ENCODE measurements at places on chromosomes 1 and 21.
A peak's percentile ranks its signal among the peaks of the same experiment; 100 is the strongest.

GRCh38 chr1:178407655-178408054 lies 89.1 kb downstream of the CLEC20A start:
- no peak for DNase-seq

DNA sequence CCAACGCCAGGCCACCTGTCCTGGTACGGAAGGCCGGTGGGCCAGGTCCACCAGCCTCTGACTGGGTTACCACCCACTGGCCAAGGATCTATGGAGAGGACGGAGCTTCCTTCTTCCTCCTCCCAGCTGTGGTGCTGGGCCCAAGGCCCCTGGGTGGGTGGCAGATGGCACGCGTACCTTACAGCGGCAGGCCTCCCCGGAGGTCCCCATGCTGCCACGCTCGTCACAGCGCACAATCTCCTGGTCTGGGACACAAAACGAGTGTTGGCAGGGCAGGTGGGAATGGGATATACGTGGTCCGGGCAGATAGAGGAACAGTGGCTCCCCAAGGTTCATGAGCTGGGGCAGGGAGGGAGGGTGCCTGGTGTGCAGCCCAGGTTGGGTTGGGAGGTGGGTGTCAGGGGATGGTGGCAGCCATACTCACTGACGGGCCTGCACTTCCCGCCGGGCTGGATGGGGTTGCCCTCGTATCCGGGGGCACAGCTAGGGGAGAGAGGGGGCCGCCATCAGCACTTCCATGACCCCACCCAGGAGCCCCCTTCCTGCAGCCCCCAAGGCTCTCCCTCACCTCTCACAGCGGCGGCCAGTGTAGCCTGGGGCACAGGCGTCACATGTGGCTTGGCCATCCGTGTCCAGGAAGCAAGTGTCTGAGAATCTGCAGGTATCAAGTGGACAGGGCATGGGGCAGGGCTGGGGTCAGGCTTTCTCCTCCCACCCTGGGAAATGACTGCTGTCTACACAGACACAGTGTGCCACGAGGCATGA lies 58.9 kb downstream of the HSPG2 start:
- no peak for DNase-seq

GRCh38 chr21:15243406-15243805 lies 178.6 kb upstream of the NRIP1 start:
- no peak for DNase-seq

- no peak for DNase-seq
Measured at GRCh38 chr1:232317350-232317749, 312.6 kb downstream of the SIPA1L2 start.

DNA sequence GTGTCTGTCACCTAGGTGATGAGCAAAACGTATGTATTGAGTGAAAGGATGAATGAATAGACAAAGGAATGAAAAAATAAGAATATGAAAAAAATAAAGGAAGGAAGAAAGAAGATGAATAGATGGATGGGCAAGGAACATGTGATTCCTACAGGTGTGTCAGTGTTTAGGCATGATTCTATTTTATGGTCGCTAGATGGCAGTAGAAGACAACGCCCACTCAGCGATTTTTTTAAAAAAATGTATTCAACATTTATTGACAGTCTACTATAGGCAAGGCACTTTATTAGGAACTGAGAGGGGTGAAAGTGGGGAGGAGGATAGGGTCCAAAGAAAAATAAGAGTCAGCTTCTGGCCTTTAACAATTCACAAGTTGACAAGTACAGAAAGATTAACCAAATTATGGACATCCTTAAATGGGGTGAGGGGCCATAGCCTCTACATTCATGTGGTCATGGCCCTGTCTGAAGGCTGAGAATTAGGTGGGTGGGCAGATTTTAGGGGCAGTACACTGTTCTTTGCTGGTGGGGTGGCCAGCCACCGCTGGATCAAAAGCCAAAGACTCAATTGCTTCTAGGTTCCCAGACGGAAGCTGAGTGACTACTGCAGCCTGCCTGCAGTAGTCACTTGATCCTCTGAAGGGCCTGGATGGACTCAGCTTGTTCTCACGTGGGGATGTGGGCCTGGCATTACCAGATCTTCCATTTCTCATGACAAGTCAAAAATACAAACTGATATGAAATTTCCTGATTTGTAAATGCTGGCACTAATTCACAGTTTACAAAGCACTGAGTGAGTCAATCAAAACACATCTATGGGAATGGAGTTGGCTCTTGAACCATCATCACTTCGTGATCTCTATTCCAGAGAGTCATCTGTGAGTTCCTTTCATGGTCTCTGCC lies 83.9 kb downstream of the FASLG start:
- no peak for DNase-seq

DNA sequence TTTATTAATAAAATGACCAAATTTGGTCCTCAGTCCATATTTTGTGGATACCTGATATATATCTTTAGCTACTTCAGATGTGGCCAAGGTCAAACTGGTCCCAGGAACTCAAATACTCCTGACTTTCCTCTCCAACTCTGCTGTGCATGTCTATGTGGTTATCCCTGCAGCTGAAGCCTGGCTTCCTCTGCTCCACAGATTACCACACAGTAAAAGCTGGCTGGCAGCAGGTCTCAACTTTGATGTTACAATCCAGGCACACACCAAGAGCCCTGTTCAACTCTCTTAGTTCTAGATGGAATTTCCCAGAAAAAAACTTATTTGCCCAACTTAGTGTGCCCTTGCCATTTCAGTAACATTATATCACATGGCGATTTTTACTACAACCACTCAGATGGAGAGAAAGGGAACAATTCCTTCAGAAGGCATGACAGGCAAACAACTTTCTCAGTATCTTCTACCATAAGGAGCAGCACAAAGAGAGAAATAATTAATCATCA lies 479.5 kb downstream of the PLPP3 start:
- DNase-seq, result no peak

- DNase-seq, result no peak
Measured at GRCh38 chr1:176692988-176693696, 230.2 kb downstream of the PAPPA2 start.

DNA sequence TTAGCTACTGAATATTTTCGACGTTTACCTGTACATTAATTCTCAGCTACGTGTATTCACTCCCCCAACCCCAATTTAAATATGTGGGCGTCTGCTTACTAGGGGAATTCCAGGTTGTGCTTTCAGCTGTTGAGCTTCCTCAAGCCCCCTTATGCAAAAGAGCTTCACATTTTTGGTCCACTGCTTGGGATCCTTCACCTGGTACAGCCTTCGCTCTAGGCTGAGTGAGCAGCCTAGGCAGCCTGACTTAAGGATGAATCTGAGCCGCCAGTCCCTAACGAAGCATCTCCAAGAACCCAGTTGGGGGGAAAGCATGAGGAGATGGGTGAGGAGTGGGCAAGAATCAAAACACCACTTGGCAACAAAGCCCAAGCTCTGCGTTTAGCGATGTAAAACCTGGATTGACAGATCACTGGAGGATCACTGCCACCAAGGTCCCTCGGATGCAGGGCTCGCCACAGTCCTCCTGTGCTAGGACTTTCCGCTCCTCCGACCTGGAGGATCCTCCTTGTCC lies 674 bp downstream of the BCL10 start:
- no peak for DNase-seq

DNA sequence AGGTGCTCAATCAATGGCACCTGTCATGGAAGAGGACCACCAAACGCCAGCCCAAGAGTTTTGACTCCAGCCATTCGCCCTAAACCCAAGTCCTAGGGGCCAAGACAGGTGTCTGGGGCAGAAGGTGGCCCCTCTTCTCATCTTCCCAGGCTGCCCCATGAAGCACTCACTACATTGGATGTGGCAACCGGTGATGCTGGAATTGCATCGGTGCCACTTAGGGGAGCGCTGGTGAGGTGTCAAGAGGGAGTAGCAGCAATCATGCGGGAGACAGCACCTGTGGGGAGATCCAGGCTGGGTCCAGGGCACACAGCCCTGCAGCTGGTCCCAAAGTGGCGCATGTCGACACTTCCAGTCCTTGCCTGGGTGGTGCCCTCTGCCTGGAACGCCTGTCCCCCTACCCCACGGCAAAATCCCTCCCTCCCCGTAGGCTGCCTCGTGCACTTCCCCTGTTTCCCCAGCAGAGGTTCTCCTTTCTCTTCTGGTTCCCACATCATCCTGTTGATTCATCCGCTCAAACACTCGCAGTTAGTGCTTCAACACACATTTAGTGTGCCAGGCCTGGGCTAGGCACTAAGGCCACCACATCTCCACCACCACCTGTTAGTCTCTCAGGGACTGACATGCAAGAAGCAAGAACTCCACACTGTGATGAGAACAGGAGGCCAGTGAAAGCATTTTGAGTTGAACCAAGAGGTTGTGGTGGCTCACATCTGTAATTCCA lies 18.5 kb downstream of the PLA2G2D start:
- DNase-seq, result no peak

GRCh38 chr21:33041981-33042380 lies 16.2 kb downstream of the OLIG2 start:
- DNase-seq, result no peak

DNA sequence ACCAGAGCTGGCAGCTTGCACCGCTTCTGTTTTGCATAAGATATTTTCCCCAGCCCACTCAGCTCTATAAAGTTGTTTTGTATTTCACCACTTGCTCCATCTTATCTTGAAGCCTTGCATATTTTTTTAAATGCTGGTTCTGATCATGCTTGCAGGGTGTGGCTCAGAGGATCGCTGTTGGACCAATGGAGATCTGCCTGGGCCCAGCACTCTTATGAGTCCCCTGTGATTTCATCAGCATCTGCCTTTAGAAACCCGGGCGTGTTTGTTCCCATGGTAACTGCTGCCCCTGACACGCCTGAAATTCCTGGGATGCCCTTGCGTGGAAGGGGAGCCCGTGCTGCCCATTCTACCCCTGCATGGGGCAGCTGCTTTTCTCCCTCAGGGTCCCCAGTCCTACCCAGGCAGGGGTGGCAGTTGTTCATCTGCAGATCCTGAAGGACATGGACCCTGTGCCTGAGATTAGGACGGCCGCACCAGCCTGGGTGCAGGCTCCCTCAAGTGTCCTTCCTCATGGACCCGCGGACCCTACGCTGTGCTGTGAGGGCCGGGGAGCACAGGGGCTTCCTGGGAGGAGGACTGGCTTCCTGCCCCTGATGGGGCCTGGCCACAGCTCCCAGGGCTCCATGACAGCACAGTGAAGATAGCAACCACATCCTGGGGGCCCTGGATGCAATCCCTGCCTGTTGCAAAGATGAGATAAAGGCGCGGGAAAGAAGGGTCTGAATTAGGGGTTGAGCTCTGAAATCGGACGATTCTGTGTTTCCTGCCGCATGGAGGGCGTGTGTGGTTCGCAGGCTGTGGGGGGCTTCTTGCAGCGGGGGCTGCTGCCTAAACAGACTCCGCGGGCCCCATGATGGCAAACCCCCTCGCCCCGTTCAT lies 226.5 kb downstream of the SDCCAG8 start:
- no peak for DNase-seq

DNA sequence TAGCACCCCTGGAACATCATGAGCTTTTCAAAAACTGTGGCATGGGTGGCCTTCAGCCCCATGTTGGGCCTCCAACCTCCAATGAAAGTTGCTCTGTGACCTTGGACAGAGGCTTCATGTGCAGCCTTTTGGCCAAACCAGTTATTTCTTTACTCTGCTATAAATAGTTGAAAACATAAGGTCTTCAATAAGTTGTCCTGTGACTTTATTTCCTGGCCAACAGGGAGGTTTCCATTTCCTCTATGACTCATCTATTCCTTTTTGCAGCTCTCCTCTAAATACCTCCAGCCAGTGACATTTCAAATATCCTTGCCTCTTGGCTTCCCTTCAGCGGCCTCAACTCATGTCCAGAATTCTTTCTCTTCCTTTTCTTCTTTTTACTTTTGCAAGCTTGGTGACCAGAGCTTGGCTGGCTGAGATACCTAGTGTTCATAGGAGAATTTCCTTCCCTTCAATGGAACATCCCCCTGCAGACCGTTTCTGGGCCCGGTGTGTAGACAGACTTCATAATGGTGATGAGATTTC lies 22.7 kb upstream of the TRIM67 start:
- peak; percentile 67 for DNase-seq

GRCh38 chr1:9549955-9550546 lies 10.8 kb downstream of the SLC25A33 start:
- no peak for DNase-seq

- peak; percentile 60 for DNase-seq
Measured at GRCh38 chr21:36203603-36203889, 46.9 kb downstream of the DOP1B start.

GRCh38 chr1:8155528-8156186 lies 129.5 kb upstream of the ERRFI1 start:
- no peak for DNase-seq

DNA sequence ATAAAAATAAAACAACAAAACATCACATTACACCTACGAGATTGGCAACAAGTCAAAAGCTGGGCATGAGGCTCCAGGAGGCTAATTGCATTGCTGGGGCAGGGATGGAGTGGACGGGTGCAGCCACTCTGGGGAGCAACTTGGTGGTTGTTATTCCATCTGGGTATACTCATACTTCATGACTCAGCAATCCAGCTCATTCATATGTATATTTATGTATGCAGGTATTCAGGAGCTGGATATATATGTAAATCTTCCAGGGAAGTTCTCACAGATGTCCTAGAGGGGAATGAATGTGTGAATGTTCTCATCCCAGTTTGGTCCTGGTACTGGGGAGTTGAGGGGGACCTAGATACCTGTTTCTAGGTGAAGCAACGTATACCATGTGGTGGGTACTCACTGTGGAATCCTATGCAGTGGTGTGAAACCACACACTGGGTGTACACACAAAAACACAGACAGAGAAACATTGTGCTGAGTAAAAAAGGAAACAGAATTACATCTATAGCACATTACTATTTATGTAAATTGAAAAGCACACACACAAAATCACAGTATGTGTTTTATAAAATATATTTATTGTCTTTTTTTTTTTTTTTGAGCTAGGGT lies 79.7 kb upstream of the RAB4A start:
- no peak for DNase-seq

GRCh38 chr1:29172415-29172939 lies 9.2 kb downstream of the SRSF4 start:
- DNase-seq, result no peak

GRCh38 chr1:238764779-238765178 lies 621.6 kb upstream of the CHRM3 start:
- no peak for DNase-seq

DNA sequence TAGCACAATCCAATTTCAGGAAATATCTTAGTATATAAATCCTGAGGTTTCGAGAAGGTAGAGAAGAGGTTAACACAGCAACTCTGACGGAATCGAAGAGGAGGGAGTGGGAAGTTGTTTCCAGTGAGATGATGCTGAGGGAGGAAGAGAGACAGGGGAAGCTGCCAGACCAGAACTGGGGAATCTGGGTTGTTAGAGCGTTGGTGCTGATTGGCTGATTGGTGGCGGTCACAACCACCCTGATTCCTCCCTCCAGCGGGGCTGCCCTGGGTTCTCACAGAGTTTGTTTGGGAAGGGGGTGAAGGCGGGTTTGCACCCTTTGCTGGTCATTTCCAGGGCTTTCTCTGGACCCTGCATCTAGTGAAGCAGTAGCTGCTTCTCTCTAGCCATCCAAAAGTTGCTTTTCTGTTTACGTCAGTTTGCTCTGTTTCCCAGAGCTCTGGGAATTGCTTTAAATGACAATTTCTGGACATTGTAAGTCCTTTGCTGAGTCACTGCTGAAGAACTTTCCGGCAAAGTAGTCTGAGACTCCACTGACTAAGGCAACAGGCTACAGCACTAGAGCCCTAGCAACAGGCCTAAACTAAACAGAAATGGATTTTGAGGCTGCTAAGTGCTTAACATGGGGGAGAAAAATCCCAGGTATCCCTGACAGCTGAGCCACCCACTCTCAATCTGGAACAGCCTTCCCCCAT lies 90.1 kb downstream of the TENT5C start:
- peak; percentile 49 for DNase-seq
